Ureter (tissue), 1 donor: ENCODE measurements at places on chromosomes 3 and 15.

GRCh38 chr15:75348562-75349350 is 1.9 kb downstream of the NEIL1 start:
- no peak for DNase-seq

- no peak for DNase-seq
Measured at GRCh38 chr15:32669896-32670611, 28.5 kb downstream of the SCG5 start.

- no peak for DNase-seq
Measured at GRCh38 chr3:78322780-78323179, 1282.9 kb downstream of the ROBO2 start.

DNA sequence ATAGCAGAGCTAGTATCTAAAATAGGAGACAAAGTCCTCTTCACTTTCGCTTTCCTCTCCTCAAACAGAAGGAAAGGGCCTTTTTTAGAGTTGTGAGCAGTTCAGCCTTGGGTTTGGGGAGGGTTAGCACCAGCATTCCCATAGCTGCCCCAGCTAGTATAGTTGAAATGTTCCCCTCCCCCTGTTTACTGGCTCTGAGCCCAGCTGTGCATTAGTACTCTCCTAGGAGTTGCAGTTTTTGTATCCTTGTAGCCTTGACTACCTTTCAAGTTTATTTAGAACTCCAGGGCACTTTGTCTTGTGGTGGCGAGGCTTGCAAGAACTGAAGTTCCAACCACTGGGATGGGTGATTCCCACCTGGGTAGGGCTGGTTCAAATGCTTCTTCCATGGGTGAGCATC is 245.1 kb upstream of the NAALADL2 start:
- no peak for DNase-seq

GRCh38 chr3:38479431-38480092 is 16.6 kb upstream of the EXOG start:
- DNase-seq, result peak; percentile 71

GRCh38 chr15:50145451-50145872 is 26.4 kb upstream of the ATP8B4 start:
- no peak for DNase-seq

DNA sequence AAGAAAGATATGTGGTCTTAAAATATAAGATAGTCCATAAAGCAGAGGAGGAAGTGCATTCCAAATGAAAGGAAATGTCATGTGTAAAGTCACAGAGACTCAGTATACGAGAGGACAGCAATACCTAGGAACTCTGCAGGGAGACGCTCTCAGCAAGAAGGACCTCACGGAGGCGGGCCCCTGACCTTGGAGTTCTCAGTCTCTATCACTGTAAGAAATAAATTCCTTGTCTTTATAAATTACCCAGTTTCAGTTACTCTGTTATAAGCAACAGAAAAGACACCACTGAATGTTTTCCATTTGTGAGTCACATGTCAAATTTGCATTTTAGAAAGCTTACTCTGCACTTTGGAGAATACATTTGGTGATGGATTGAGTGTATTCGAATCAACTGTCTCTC is 140.6 kb downstream of the GBE1 start:
- DNase-seq, result no peak

DNA sequence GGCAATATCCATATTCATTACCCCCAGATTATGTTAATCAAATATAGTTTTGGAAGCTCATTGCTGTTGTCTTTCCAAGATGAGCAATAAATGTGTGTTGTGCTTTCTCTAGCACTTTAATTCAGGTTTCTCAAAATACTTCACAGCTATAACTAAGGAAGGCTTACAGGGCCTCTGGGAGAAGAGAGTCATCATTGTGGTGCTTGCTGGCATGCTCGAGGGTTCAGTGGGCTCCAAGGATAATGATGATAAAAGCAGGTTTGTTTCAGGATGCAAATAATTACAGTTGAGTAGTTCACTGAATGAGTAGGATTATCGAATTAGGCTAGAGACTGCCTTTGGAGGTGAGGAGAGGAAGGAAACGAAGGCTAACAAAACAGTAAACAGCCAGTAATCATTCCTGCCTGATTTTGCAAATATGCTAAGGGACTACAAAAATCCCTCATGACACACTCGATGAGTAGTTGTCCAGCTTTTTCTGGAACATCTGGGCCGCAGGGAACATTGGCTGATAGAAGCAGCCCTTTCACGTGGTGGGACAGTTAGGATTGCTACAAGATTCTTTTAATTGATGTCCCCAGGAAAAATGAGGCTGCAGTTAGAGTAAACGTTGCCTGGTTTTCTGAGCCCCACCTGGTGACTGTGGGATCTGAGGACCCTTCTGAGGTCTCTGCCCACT is 54.1 kb downstream of the SLC7A14 start:
- DNase-seq, result no peak

- no peak for DNase-seq
Measured at GRCh38 chr3:69752241-69752640, 13.0 kb downstream of the MITF start.
